Kidney (tissue), 22 donors: ENCODE measurements at places on chromosomes 13 and 19. TPM values are rescaled to one million over a fixed set of nuclear protein-coding genes. Genes with fewer than 3 reads are reported as not detected.

The KLK12 gene
- not detected for total RNA-seq

The MYO16 gene
- 0.22 TPM for total RNA-seq

The DPF1 gene
- not detected for total RNA-seq

The NLRP4 gene
- total RNA-seq, result 0.06 TPM

The WDR62 gene
- 0.69 TPM for total RNA-seq

The WDR88 gene
- not detected for total RNA-seq

The TPM4 gene
- 273 TPM for total RNA-seq

The ZNF135 gene
- total RNA-seq, result 9.7 TPM

The SGCG gene
- 0.50 TPM for total RNA-seq

The SYDE1 gene
- 26.9 TPM for total RNA-seq

The ISYNA1 gene
- total RNA-seq, result 68.6 TPM

The ZNF541 gene
- 0.69 TPM for total RNA-seq

The CCDC169 gene
- total RNA-seq, result 1.5 TPM

The ZNF574 gene
- total RNA-seq, result 12.7 TPM

The ZNF613 gene
- 6.9 TPM for total RNA-seq

DNA sequence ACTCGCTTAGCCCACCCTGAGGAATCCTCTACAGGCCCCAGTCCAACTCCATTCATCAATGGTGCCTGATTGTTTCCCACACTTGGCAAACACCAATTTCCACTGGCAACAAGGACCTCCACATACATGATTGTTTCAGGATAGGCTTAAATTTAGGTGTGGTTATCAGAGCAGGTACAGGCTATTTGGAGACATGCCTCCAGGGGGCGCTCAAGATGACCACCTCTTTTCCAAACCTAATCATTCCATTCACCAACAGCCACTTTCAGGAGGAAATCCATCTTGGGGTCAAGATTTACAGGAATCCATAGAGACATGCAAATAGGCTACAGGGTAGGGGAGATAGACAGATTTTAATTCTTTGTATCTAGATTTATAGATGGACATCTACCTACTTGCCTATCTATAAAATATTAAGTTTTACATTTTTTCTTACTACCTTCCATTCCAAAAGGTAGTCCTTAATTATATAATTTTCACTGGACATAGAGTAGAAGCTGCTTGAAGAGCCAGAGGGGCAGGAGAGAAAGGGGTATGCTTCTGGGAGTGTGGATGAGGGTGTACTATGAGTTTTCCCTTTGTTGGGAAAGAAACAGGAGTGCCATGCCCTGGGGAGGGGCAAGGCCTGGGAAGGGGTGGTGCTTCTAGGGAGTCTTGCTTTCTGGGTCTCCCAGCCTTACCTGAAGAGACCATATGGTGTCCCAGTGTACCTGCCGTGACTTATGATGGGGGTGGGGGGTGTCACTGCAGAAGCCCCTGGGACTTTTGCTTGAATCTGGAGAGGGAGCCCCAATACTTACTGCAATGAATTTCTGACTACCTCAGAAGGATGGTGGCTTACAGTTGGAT, 14.1 kb upstream of the PCDH8 start:
- no peak overlapping the region for H3K27ac ChIP-seq
- no peaks in the 10 kb centered on the region for H3K4me1 ChIP-seq
- no peaks in the 10 kb centered on the region for H3K27me3 ChIP-seq

GRCh38 chr13:99124794-99125316, 75.8 kb upstream of the UBAC2 start:
- H3K4me3 ChIP-seq, result no peak overlapping the region
- no peaks in the 10 kb centered on the region for H3K27me3 ChIP-seq
- no peaks in the 10 kb centered on the region for H3K36me3 ChIP-seq
- no peaks in the 10 kb centered on the region for H3K4me1 ChIP-seq

DNA sequence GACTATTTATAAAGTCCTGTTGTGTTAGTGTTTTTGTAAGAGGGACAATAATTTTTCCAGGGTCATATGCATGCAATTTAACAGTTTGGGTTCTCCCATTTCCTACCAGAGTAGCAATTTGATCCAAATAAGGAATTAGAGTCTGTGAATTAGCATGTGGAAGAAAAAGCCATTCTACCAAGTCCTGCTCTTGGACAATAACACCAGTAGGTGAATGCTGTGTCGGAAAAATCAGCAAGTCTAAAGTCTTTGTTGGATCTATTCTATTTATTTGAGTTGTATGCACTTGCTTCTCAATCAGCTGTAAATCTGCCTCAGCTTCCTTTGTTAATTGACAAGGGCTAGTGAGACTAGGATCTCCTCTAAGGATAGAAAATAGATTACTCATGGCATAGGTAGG, 21.4 kb upstream of the IL17D start:
- H3K4me3 ChIP-seq, result no peak overlapping the region
- H3K36me3 ChIP-seq, result no peaks in the 10 kb centered on the region
- no peaks in the 10 kb centered on the region for H3K4me1 ChIP-seq
- DNase-seq, result no peak
- H3K27me3 ChIP-seq, result no peaks in the 10 kb centered on the region

- H3K4me1 ChIP-seq, result no peaks in the 10 kb centered on the region
- H3K27me3 ChIP-seq, result no peaks in the 10 kb centered on the region
- no peaks in the 10 kb centered on the region for H3K36me3 ChIP-seq
- no peak overlapping the region for H3K4me3 ChIP-seq
- H3K27ac ChIP-seq, result no peak overlapping the region
Measured at GRCh38 chr13:98787996-98788395, 35.5 kb upstream of the SLC15A1 start.

DNA sequence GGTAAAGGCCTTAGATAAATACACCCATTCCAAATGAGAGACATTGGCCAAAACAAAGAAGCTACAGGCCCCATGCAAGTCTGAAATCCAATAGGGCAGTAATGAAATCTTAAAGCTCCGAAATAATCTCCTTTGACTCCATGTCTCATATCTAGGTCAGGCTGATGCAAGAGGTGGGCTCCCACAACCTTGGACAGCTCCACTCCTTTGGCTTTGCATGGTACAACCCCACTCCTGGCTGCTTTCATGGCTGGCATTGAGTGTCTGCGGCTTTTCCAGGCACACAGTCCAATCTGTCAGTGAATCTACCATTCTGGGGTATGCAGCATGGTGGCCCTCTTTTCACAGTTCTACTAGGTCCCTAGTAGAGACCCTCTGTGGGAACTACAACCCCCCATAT, 762.5 kb downstream of the LIG4 start:
- H3K27ac ChIP-seq, result no peak overlapping the region
- no peaks in the 10 kb centered on the region for H3K4me1 ChIP-seq
- no peak overlapping the region for H3K4me3 ChIP-seq
- DNase-seq, result no peak

GRCh38 chr13:72403396-72404010, 323.9 kb downstream of the MZT1 start:
- no peaks in the 10 kb centered on the region for H3K27me3 ChIP-seq
- no peak for DNase-seq
- no peak overlapping the region for H3K27ac ChIP-seq
- no peak overlapping the region for H3K4me3 ChIP-seq
- no peaks in the 10 kb centered on the region for H3K36me3 ChIP-seq

DNA sequence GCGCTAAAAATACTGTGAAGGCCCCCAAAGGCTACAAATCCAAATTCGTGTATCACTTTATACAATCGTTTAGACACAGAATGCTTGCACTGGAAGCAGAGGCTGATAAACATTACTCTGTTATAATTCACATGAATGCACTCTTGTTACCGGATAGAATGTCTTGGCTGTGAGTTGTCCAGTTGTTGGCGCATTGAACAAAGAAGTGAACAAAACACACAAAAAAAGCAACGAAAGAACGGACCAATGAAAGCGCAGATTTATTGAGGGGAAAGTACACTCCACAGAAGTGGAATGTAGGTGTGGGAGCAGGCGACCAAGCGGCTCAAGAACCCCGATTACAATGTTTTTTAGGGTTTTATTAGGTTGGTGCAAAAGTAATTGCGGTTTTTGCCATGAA, 529 bp upstream of the ZNF418 start:
- H3K36me3 ChIP-seq, result peaks cover 5% of the 10 kb centered on the region
- peak overlapping the region; percentile 87 for H3K4me3 ChIP-seq
- H3K27ac ChIP-seq, result no peak overlapping the region
- DNase-seq, result no peak

GRCh38 chr19:51129716-51130115, 5.0 kb downstream of the SIGLEC9 start:
- H3K27ac ChIP-seq, result no peak overlapping the region
- no peaks in the 10 kb centered on the region for H3K36me3 ChIP-seq
- H3K4me3 ChIP-seq, result no peak overlapping the region
- no peak for DNase-seq
- H3K4me1 ChIP-seq, result no peaks in the 10 kb centered on the region

DNA sequence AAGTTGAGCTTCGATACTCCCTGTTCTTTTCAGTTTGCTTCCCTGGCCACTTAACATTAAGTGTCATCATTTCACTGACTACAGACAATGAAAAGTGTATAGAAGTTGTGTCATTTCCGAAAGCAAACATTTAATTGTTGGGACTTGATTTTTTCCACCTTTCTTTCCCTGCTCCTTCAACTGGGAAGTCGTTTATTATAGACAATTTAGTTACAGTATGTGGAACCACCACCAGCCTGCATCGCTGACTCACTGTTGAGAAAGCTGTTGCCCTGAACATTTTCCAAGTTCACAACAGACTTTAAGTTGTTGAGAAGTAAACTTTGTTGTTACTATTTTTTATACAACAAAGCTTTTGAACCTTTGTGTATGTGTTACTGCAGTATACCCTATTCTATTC, 788.4 kb upstream of the PRR20A start:
- DNase-seq, result no peak
- no peak overlapping the region for H3K4me3 ChIP-seq
- no peak overlapping the region for H3K27ac ChIP-seq
- H3K36me3 ChIP-seq, result no peaks in the 10 kb centered on the region

- no peaks in the 10 kb centered on the region for H3K4me1 ChIP-seq
- no peak overlapping the region for H3K27ac ChIP-seq
- no peak overlapping the region for H3K4me3 ChIP-seq
- H3K36me3 ChIP-seq, result no peaks in the 10 kb centered on the region
Measured at GRCh38 chr19:6694147-6694815, 24.3 kb upstream of the TNFSF14 start.

- no peak overlapping the region for H3K27ac ChIP-seq
- no peak for DNase-seq
- H3K4me1 ChIP-seq, result no peaks in the 10 kb centered on the region
- no peaks in the 10 kb centered on the region for H3K36me3 ChIP-seq
Measured at GRCh38 chr13:85896516-85897450, 97.6 kb upstream of the SLITRK6 start.

GRCh38 chr19:47539747-47540311, 25.0 kb upstream of the NAPA start:
- no peaks in the 10 kb centered on the region for H3K27me3 ChIP-seq
- no peak overlapping the region for H3K4me3 ChIP-seq
- no peak for DNase-seq
- no peaks in the 10 kb centered on the region for H3K36me3 ChIP-seq
- no peak overlapping the region for H3K27ac ChIP-seq

GRCh38 chr13:72462166-72462565, 265.3 kb downstream of the MZT1 start:
- H3K4me3 ChIP-seq, result no peak overlapping the region
- peak overlapping the region; percentile 58 for H3K27ac ChIP-seq
- DNase-seq, result no peak
- H3K27me3 ChIP-seq, result no peaks in the 10 kb centered on the region
- H3K4me1 ChIP-seq, result peaks cover 6% of the 10 kb centered on the region

GRCh38 chr19:54928299-54928698, 19.0 kb downstream of the NLRP7 start:
- H3K36me3 ChIP-seq, result no peaks in the 10 kb centered on the region
- no peaks in the 10 kb centered on the region for H3K4me1 ChIP-seq
- no peak overlapping the region for H3K27ac ChIP-seq
- H3K4me3 ChIP-seq, result no peak overlapping the region
- no peaks in the 10 kb centered on the region for H3K27me3 ChIP-seq

- no peak for DNase-seq
- H3K4me3 ChIP-seq, result no peak overlapping the region
- no peak overlapping the region for H3K27ac ChIP-seq
- no peaks in the 10 kb centered on the region for H3K36me3 ChIP-seq
- H3K27me3 ChIP-seq, result no peaks in the 10 kb centered on the region
Measured at GRCh38 chr19:30567536-30568232, 195.5 kb downstream of the ZNF536 start.

DNA sequence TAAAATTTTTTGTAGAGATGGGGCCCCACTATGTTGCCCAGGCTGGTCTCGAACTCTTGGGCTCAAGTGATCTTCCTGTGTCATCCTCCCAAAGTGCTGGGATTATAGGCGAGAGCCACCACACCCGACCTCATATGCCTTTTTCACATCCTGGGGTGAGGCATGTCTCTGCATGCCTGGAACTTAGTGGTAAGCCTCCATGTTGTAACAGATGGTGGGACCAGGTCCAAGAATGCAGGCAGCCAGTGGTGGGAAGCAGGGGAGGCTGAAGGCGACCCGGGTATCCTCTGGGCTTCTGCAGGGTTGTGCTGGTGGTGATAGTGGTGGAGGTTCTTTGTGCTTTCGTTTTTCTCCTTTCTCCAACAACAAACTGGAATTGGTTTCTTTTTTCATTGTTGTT, 30.1 kb upstream of the CCDC124 start:
- DNase-seq, result no peak
- no peaks in the 10 kb centered on the region for H3K36me3 ChIP-seq
- no peak overlapping the region for H3K4me3 ChIP-seq
- no peak overlapping the region for H3K27ac ChIP-seq

GRCh38 chr19:18460900-18461299, 23.0 kb upstream of the ISYNA1 start:
- no peaks in the 10 kb centered on the region for H3K4me1 ChIP-seq
- H3K27me3 ChIP-seq, result no peaks in the 10 kb centered on the region
- peak overlapping the region; percentile 68 for H3K27ac ChIP-seq
- H3K4me3 ChIP-seq, result no peak overlapping the region
- DNase-seq, result no peak

- no peaks in the 10 kb centered on the region for H3K27me3 ChIP-seq
- H3K4me1 ChIP-seq, result no peaks in the 10 kb centered on the region
- no peaks in the 10 kb centered on the region for H3K36me3 ChIP-seq
- no peak overlapping the region for H3K27ac ChIP-seq
Measured at GRCh38 chr13:46850214-46850613, 46.6 kb downstream of the HTR2A start.

DNA sequence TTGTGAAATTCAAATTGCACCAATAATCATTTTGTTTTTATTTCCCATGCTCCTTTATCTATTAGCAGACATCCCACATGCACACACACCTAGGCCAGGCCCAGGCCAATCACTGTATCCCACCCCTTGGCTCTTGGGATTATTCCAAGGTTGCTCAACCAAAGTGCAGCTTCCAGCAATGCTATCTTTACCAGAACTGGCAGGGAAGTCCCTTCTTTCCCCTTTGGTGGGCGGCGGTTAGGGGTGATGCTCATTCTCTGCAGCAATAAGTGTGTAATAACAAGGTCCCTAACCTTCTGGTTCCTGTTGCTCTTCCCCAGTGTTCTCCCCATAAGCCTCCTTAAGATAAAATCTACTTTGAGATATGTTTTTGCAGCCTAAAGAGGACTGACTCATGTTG, 18.3 kb upstream of the KCTD12 start:
- no peaks in the 10 kb centered on the region for H3K36me3 ChIP-seq
- no peak overlapping the region for H3K4me3 ChIP-seq
- DNase-seq, result no peak
- no peaks in the 10 kb centered on the region for H3K27me3 ChIP-seq

GRCh38 chr13:67343777-67344176, 113.6 kb upstream of the PCDH9 start:
- no peaks in the 10 kb centered on the region for H3K36me3 ChIP-seq
- no peaks in the 10 kb centered on the region for H3K27me3 ChIP-seq
- no peak overlapping the region for H3K27ac ChIP-seq

GRCh38 chr13:27186295-27186694, 14.7 kb upstream of the USP12 start:
- H3K4me3 ChIP-seq, result no peak overlapping the region
- no peaks in the 10 kb centered on the region for H3K4me1 ChIP-seq
- H3K27ac ChIP-seq, result no peak overlapping the region
